Stimulated activated CD8-positive, alpha-beta memory T cell treated with anti-CD3 and anti-CD28 coated beads, Interleukin-4, amount 100 ng/mL, for 1 hour (primary cell): ENCODE measurements at places on chromosomes 2 and 18.

GRCh38 chr2:228648541-228648940 is 467.1 kb upstream of the SPHKAP start:
- DNase-seq = no peak

- no peak for DNase-seq
Measured at GRCh38 chr2:99414566-99414965, 75.3 kb downstream of the REV1 start.

DNA sequence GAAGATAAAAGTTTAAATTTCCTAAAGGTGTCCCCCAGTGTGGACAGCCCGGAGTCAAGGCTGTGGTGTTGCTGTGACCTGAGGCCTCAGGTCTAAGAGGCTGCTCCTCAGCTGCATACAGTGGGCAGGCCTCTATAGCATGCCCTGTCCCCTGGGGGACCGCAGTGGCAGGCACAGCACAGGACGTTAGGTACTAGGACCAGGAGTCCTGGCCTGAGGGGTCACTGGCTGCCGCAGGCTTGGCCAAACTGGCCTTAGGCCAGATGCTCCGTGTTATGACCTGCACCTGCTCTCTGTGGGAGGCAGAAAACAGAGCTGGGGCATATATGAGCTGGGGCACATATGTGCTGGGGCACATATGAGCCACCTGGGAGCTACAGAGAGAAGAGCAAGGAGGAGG is 21.2 kb upstream of the MAL start:
- no peak for DNase-seq

DNA sequence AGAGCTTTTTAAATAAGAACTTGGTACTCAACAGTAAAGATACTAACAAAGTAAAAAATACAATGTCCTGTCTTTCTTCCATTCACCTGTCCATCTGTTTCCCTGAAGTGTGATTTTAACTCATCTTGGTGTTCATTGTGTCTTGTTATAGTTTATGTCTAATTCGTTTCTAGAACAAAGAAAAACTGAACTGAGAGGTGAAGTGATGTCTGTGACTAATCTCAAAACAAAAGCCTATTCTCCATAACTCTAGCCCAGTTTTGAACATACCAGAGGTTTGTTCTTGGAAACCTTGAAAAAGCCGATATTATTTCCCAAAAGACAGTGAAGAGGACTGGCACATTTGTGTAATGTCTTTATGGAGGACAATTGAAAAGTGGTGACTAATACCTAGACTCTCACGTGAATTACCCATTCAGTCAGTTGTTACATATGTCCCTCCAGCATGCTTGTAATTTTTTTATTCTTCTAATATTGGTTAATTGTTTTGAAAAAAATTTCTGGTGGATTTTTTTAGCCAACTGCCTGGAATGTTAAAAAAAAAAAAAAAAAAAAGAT is 725.8 kb downstream of the SATB2 start:
- DNase-seq = no peak

DNA sequence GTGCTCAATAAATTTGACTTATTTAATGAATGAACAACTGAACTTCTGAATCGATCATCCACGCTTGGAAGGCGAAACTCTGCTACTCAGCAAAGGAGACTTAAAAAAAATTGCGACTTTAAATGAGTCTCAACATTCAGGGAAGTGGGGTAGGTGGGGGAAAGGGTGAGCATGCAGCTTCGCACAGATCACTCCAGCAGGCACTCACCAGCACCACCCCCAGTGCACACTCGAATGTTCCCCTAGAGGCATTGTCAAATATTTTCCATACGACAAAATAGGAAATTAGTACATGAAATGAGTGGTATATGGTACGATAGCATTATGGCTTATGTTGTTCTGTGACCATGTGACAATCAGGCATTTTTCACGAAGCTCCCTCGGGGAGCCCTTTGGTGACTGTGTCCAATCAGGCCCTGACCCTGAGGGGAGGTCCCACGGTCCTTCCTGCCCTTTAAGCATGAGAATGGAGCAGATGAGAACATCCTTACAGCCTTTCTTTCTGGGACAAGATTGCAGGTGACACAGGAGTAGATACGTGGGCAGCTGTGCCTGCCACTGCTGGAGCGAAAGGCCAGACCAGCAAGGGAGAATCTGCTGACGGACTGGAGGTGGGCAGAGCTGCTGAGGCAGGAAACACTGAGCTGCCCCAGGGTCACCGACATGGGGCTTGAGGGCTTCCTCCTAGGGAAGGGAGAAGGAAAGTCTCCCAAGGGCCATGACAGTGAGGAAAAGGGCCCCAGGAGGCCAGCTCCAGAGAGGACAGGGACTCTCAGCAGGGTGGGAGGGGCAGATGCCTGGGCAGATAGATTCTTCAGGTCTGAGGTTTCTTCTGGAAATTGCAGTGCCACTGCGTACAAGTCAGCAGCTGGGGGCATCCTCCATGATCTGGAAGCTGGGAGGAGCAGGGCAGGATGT is 101.3 kb upstream of the ID2 start:
- no peak for DNase-seq

- no peak for DNase-seq
Measured at GRCh38 chr2:236858661-236859060, 227.0 kb upstream of the COPS8 start.

GRCh38 chr2:78992451-78992806 is 33.1 kb upstream of the REG3G start:
- DNase-seq = no peak

DNA sequence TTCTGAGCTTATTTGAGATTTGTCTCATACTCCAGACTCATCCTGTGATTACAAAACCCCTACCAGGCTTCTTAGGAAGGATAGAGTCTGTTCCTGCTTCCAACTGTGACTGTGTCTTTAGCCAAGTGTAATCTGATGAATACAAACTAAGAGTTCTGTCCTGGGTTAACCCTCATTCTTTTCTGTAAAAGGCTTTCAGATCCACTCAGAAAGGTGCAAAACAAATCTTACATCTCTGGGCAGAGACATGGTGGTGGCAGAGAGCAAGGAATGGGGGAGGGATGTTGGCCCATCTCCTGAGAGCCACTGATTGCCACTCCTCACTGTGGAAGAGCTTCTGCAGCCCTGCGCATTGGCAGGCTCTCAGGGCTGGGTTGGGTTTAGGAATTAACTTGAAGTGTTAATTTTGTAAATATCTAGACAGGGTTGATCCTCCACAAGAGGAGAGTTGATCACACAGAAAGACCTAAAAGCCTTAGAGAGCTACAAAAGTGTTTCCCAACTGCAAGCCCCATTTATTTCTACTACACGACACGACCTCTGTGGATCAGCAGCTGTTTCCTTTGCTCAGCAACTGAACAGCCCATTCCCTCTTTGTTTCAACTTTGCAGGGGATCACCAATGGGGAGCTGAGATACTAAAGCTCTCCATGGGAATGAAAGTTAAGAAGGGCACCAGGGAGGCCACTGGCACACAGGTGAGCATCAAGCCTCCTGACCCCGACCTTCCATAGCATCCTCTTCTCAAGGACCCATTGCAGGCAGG is 23.7 kb upstream of the SPTBN1 start:
- no peak for DNase-seq

GRCh38 chr18:10085416-10085815 is 171.6 kb downstream of the VAPA start:
- no peak for DNase-seq
